ENCODE measurements at places on chromosomes 12 and 14.
A peak's percentile ranks its signal among the peaks of the same experiment; 100 is the strongest.

DNA sequence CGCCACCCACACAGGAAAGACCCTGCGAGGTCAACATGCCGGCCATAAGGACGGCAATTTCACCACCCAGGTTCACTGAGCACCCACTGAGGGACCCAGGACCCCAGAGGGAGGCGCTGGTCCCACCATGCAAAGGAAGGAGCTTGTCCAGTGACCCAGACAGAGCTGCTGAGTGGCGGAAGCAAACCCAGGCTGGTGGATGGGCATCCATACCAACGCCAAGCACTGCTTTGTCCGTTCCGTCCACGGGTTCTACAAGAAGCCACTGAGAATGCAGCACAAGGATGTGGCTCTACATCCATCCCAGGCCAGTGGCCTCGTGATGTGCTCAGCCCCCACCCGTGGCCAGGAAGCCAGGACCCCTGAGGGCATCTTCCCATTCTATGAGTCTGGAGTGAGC, 23.8 kb upstream of the GOLGA3 start:
- DNase-seq, result no peak

DNA sequence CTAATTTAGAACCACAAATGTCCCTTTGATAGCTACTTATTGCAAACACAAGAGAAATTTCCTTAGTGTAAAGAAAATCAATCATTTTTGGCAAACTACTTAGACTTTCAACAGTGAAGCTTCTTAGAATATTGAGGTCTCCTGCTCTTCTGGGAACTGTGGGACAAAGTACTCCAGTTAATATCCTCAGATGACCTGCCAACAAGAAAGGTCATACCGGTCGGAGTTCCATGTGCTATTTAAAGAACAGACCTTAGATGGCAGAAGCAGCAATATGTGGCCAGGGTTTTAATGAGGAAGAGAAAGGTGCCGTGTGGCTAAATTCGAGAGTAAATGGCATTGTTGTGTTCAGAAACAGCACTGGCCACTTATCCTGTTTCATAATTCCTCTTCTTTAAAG, 114.7 kb upstream of the AMIGO2 start:
- DNase-seq, result no peak

DNA sequence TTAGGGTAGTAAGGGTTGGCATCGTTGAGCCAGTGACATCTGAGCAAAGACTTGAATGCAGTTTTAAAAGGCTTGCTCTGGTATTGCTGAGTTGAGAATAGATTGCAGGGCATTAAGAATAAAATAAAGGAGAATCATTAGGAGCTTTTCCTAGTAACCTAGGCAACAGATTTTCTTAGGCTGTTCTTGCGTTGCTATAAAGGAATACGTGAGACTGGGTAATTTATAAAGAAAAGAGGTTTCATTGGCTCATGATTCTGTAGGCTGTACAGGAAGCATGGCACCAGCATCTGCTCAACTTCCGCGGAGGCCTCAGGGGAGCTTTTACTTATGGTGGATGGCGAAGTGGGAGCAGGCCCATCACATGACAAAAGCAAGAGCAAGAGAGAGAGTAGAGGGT, 97.4 kb downstream of the RAD51B start:
- no peak for DNase-seq

GRCh38 chr12:91276509-91276908, 93.9 kb upstream of the DCN start:
- DNase-seq, result no peak

GRCh38 chr12:9961106-9961505, 10.1 kb upstream of the CLEC12A start:
- DNase-seq, result no peak

GRCh38 chr12:27801630-27802029, 21.6 kb upstream of the MANSC4 start:
- DNase-seq, result no peak

GRCh38 chr12:93109551-93110203, 180.6 kb upstream of the EEA1 start:
- no peak for DNase-seq

DNA sequence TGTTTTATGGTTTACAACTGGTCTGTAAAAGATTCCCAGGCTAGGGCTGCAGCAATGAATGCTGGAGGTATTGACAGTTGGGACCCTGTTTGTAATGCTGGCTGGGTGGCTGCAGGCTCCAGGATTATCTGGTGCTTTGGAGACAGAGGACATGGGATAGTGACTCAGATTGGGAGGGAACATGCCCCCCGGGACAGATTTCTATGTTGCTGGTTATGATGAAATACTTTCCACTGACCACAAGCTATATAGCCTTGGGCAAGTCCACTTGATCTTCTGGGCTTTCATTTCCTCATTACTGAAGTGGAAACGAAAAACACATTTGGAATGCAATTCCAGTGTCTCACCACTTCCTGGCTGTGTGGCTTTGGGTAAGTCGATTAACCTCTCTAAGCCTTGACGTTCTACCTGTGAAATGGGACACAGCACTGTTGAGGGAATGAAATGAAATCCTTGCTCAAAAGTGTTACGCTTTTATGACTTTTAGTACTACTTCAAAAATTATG, 6.3 kb upstream of the TPCN1 start:
- DNase-seq, result no peak

GRCh38 chr12:43336962-43337555, 214.9 kb downstream of the ADAMTS20 start:
- no peak for DNase-seq

GRCh38 chr12:50062728-50063460, 5.5 kb downstream of the ASIC1 start:
- no peak for DNase-seq

DNA sequence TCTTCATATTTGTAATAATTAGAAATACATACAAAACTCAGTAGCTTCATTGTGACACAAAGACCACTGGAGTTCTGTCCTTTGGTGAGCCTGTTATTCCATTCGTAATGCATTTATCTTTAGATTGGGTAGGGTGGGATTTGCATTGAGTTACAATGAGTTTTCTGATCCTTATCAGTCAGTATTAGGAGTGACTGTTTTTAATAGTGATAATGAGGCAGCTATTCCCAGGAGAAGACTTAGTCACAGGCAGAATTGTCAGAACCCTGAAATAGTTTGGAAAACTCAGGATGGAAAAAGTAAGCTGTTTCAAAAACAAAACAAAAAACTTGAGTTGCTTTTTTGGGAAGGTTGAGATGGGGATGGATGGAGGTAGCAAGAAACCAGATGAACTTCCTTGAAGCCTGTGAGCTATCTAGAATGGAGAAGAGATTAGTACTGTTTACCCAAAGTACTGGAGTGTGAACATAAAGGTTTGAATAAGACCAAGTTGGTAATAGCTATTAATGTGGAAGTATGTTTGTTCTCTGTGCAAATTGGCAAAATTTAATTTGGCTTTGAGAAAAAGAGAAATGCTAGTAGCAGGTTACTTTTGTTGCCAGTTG, 38.6 kb downstream of the FBXO34 start:
- no peak for DNase-seq

DNA sequence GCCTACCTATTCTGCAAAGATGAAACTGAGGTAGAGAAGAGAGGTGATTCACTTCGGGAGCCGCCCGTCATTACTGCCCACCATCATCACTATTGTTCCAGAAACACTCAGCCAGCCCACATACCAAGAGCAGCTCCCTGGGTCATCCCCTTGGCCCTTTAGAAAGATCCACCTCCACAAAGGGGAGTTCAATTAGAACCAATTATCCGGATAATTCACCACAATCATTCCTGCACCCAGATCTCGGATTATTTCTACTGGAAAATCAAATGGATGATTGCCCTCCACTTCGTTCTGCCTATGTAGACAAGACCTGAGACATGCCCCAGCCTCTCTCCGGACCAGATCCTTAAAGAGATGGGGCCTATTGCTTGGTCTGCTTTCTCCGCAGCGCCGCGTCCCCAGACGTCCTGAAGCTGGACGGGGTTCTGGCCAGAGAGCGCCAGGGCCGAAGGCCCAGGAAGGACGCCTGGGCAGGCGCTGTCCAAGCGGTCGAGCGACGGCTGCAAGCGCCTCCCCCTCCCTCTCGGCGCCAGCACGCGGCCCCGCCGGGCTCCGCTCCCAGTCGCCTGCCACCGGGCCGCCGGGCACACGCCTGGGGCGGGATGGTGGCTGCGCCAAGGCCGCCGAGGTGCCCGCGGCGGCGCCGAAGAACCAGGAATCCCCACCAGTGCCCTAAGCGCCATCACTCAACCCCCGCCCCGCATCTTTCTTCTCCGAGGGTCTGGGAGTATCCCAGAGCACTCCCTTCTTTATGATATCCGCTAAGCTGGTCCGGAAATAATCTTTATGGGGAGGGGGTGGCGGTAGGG, 1.3 kb upstream of the ASCL1 start:
- no peak for DNase-seq

DNA sequence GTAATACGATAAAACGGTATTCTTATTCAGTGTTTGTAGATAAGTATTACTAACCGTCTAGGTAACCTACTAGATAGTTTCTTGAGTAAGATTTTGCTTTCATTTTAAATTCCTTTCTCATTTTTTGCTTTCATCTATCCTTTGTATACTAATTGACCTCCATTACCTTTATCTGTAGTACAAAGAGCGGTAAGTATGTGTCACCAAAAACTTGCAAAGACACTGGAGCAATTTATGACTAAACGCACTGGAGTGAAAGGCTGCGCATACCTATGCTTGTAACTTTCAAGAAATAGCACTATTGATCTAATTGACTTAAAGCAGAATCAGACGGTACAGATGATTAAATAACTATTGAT, 1.7 kb downstream of the ARHGAP5 start:
- DNase-seq, result no peak

DNA sequence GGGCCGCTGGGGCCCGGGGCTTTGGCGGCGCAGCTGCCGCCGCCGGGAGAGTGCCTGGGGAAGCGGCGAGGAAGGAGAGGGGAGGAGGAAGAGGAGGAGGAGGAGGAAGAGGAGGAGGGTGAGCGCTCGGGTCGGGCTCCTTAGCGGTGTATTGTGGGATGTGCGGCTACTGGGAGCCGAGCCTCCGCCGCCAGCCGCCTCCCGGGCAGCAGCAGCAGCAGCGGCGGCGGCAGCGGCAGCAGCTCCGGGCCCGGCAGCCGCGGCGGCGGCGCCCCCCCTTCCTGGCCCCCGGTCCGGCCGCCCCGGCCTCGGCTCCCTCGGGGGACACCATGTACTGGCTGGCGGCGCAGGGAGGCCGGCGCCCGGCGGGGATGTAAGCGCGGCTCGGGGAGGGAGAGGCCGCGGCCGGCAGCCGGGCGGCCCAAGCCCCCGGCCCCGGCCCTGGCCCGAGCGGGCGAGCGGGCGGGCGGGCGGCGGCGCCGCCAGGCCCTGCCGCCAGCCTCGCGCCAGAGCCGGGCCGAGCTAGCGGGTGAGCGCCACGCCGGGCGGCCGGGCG, at the start of gene SETD1B:
TSS of gene SETD1B (plus strand) at position 149 of the 556 bp plus-strand sequence. CDS start 729 bp downstream, outside the sequence.
- DNase-seq, result peak; percentile 66

GRCh38 chr14:23727566-23728335, 91.6 kb downstream of the DHRS2 start:
- DNase-seq, result no peak

- DNase-seq, result no peak
These were observed 456.7 kb upstream of the SEL1L start for GRCh38 chr14:81990312-81990761.

DNA sequence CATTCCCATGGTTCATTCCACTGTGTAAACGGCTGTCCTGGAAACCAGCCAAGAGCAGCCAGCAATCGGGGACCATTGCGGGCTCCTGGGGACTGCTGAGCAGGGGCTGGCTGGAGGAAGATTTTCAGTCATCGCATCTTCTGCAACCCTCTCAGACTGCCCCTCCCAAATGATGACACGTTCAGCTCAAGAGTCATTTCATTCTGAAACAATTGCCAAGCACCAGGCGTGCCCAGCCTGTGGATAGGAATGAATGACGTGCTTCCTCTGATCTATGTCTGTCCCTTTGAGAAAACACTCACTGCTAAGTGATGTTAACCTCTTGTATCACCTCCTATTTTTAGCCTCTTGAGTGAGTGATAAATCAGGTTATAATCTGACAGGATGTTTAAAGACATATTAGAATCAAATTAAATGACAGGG, 62.0 kb downstream of the NDUFA12 start:
- DNase-seq, result peak; percentile 74

DNA sequence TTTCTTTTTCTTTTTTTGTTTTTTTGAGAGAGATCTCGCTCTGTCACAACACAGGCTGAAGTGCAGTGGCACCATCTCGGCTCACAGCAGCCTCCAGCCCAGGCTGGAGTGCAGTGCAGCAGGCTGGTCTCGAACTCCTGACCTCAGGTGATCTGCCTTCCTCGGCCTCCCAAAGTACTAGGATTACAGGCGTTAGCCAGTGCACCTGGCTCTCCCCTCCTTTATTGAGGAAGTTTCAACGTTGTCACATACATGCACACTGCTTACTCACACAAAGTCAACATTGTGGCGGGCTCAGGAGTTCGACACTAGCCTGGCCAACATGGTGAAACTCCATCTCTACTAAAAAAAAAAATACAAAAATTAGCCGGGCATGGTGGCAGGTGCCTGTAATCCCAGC, 32.0 kb downstream of the EAPP start:
- no peak for DNase-seq

- no peak for DNase-seq
These were observed 379.9 kb upstream of the PDE3A start for GRCh38 chr12:19988459-19988873.

DNA sequence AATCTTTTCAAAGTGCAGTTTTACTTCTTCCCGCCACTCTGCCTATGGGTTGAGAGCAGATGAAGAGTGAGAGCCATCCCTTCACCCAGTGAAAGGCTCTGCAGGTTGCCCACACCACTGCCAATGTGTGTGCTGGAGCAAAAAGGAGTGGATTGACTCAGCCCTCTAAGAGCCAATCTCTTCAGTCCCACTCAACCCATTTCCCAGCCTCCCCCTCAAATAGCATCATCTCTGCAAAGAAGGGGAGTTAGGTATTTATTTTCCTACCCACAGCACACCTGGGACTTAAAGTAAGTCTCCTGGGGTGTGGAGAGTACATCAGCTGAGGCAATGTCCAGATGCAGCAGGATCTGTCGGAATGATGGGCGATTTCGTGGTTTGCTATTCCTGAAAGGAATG, 15.3 kb downstream of the MAP3K12 start:
- DNase-seq, result no peak

GRCh38 chr14:52351233-52352060, 37.3 kb downstream of the PTGER2 start:
- DNase-seq, result no peak

DNA sequence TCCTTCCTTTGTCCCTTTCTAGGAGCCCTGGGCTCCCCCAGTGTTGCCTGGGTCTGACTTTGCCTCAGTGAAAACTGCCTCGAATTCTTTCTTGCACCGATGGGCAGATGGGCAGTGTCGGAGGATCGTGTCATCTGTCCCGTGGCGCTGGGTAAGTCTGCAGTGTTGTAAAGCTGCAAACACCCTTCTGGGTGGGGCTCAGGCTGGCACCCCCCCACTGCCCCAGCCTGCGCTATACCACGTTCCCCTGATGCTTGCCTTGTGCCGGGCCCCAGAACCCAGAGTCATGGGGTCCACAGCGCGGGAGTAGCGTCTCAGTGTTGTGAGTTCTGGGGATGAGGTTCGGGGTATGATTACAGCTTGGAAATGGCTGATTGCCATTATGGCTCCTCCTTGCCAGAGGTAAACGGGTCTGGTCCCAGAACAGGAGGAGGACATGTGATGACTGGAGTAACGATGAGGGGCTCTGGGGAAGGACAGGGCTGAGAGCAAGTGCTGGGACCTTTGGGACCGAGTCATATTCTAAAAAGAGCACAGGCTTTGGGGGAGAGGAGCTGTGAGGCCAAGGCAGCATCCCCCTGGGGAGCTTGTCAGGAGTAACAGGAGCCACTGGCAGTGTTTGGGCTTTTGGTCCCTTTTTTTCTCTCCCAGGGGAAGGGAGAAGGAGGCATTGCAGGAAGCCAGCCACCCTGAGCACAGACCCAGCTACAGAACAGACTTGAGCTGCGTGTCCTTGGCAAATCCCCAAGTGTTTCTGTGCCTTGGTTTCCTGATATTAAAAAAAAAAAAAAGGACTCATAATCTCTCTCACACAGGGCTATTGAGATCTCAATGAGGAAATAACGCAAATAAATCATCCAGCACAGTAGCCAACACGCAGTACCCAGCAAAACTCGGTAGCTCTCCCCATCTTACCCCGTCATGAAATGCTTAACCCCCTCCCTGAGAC, 4.3 kb downstream of the RTL1 start:
- DNase-seq, result peak; percentile 54
